ENCODE measurements at places on chromosomes 7 and 10.

DNA sequence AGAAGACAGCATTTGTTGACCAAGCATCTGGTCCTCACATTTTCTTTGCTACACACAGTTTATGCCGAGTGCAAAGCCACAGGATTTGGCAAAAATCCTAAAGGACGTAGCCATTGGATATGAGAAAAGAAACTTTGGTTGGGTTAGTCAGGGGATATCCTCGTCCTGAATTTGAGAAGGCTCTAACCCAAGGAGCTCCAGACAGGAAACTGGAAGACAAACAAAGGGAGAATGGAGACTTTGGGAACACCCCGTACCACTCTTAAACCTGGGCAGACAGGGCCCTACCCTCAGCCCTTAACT is 146.6 kb upstream of the FRMD4A start:
- no peak for DNase-seq

DNA sequence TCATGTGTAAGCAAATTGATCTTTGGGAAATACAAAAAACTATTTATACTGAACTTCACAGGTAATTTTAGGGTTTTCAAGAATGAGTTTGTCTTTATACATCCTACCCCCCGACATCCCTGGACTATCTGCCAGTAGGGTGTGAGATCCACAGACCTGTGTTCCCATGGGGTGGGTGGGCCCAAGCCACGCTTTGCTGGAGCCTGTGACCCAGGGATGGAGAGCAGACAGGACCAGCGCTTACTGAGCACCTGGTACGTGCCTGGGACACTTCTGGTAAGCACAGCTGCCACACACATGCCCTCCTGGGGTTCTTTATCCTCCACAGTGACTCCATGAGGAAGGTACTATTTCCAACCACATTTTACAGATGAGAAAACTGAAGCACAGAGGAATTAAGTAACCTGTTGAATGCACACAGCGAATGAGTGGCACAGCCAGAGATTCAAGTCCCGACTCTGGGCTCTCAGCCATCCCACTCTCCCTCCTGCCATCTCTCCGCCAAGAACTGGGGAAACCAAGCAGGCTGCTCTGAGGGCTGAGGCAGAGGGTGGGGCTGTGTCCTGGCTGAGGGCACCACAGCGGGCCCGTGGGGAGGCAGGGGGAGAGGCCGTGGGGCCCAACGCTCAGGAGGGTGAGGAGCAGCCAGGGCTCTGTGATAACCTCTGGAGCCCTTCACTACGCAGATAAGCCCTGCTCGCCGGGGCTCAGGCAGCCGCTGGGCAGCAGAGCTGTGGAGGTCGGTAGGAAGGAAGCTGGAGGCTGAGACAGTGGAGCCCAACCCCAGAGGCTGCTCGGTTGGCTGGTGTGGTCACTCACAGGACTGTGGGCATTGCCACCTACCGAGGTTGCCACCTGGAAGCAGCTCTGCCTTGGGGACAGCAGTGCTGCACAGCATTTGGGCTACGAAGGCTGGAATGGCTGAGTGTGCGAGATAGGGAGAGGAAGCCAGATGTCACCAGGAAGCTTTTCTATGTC is 124.2 kb downstream of the ARHGAP22 start:
- DNase-seq, result peak; percentile 87

DNA sequence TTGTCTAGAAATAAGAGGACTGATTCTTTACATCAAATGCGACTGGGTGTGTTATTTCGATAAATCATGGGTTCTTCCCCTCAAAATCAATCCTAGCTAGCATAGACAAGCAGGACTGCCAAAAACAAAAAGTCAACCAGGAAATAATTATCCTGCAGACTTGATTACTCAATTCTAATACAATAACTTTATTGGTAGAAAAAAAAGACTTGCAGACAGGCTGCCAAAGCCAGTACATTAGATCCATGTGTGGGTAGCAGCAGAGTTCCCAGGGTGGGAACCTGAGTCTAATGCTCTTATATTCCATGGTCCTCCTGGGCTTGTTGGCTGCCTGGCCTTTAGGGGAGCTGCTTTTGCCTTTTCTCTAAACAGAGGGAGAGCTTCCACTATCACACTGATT is 7.8 kb downstream of the AFAP1L2 start:
- no peak for DNase-seq

GRCh38 chr10:96973809-96974747 is 142.0 kb downstream of the LCOR start:
- DNase-seq, result no peak

GRCh38 chr7:157771-158625 is 34.4 kb upstream of the FAM20C start:
- DNase-seq, result no peak

DNA sequence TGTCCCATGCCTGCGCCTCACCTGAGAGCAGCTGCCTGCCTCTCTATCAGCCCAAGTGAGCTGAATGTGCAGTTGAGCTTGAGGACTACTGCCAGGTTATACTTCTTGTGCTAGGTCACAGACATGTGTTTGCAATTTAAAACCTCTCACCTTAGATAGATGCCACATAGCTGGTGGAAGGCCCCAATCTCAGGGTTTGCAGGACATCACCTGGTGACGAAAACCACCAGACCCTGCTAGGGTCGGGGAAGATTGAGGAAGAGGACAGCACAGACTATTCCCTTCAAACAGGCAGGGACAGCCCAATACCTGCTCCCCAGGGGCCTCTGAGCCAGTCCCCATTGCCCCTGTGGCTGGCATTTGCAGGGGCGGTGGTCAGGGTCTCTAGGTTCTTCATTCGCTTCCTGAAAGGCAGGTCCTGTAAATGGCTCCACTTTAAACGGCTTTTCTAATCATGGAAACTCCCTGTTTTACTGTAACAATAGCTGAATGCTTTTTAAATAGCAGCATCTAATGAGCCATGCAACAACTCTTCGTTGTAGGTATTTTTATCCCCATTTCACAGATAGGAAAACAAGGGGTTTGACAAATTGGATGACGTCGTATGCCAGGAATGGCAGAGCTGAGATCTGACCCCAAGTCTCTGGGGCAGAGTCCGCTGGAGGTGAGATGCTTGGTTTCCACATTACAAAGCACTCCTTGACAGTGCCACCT is 80.1 kb downstream of the EMX2 start:
- DNase-seq, result no peak

- no peak for DNase-seq
These were observed 36.6 kb upstream of the IGFBP3 start for GRCh38 chr7:45957721-45958120.

DNA sequence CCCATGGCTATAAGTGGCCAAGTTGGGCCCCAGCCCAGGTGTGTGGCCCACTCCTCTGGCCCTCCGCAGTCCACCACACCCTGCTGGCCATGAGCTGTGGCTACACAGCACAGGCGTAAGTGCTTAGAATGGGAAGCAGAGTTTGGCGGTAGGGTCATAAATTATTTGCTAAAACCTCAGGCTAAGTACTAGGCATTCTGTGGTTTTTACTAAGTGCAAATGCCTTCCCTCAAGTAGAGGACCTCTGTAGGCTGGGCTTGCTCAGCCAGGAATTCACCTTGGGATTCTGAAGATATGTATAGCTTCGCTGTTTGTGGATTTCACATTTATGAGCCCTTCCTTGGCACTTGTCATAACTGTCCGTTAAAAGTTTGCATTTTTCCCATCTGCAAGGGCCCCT is 44.8 kb upstream of the LOXL4 start:
- DNase-seq, result no peak

- no peak for DNase-seq
These were observed 38.8 kb downstream of the RAMP3 start for GRCh38 chr7:45196374-45196773.

GRCh38 chr7:157857578-157858075 is 520.8 kb downstream of the DNAJB6 start:
- no peak for DNase-seq

DNA sequence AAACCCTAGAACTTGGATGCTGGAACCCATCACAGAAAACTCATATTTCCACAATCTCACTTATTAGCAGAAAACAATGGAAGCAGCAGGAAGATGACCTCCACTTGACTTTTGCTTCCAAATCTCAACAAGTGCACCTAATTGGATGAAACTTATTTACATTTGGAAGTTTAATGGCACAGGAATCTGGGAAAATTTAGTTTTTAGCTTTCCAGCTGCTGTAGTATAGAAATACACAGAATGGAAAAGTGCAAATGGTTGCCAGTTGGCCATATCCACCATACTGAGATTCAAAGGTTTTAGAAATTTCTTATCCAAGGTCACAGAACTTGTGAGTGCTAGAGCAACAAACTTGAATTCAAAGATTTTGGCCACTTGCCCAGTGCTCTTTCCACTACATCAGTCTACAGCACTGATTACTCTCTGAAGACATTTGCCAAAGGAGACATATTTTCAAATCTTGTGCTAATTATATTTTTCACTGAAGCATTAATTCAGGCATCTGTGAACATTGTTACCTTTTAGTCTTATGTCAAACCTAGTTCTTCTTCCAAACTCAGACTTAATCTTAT is 9.3 kb upstream of the AHR start:
- no peak for DNase-seq

GRCh38 chr7:115635376-115635775 is 395.2 kb downstream of the TFEC start:
- DNase-seq, result no peak

DNA sequence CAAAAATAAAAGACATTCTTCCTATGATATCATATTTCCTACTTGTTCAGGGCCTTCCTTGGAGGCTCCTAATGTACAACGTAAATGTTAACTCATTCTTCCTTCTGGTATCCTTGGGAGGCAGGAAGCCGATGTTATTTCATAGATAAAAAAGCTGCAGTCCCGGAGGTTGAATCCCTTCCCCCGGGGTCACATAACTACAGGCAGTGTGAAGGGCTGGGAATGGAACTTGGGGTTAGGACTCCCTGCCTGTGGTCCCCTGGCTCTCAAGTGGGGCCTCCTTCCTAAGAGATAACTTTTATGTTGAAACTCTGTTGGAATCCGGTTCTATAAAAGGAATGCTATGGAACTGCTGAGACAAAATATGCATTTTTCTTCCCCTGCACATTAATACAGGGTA is 14.9 kb upstream of the CCDC3 start:
- no peak for DNase-seq

GRCh38 chr10:72688208-72688651 is 3.7 kb upstream of the MCU start:
- DNase-seq, result no peak

GRCh38 chr7:85498031-85498430 is 311.2 kb upstream of the SEMA3D start:
- DNase-seq, result no peak

DNA sequence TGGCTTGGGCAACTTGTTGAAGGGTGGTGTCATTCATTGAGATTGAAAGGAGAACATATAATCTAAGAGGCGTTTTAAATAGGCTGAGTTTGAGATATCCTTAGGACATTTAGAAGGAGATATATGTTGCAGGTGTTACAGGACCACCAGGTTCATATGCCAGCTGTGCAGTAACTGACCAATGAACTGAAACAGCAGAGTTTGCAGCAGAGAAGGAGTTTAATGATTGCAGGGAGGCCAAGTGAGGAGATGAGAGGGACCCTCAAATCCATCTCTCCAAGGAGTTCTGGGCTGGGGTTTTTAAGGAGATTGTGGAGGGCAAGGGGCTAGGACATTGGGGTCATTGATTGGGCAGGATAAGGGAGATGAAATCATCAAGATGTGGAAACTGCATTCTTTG is 74.5 kb downstream of the SEC23IP start:
- DNase-seq, result no peak

GRCh38 chr10:16843252-16843870 is 26.1 kb upstream of the RSU1 start:
- DNase-seq, result no peak

DNA sequence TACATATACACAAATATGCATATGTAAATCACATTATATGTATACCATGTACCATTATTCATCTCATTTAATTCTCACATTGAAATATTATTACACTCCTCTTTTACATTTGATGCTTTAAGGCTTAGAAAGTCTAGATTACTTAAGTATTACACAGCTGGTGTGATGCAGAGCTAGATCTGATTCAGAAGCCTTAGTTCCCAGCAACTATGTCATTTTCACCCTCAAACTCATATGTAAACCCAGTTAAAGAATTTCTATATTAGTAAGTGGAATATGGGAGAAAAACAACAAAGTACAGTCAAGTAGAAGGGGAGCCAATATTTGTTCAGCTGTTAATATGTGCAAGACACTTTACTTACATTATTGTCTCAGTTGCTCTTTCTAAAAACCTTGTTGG is 74.3 kb upstream of the CSTF2T start:
- DNase-seq, result no peak

GRCh38 chr7:100467638-100468373 is 3.7 kb upstream of the SPACDR start:
- DNase-seq, result no peak

- no peak for DNase-seq
These were observed 35.6 kb downstream of the VPS41 start for GRCh38 chr7:38873433-38873832.

DNA sequence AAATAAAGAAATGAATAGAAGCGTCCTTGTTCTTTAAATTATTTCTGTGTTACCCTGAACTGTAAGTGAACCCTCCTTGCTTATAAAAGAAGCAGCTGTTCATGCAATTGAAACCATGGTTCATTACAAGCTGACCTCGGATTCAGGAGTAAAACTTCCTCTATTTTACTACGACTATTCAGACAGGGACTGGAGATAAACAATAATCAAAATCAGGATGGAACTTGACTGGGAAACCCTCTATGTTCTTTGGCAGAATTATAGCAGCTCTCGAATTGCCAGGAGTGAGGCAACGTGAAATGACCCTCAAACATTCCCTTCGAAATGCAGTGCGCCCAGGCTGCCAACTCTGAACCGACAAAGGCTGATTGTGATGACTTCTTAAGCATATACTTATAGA is 172.1 kb downstream of the CYP26A1 start:
- no peak for DNase-seq

DNA sequence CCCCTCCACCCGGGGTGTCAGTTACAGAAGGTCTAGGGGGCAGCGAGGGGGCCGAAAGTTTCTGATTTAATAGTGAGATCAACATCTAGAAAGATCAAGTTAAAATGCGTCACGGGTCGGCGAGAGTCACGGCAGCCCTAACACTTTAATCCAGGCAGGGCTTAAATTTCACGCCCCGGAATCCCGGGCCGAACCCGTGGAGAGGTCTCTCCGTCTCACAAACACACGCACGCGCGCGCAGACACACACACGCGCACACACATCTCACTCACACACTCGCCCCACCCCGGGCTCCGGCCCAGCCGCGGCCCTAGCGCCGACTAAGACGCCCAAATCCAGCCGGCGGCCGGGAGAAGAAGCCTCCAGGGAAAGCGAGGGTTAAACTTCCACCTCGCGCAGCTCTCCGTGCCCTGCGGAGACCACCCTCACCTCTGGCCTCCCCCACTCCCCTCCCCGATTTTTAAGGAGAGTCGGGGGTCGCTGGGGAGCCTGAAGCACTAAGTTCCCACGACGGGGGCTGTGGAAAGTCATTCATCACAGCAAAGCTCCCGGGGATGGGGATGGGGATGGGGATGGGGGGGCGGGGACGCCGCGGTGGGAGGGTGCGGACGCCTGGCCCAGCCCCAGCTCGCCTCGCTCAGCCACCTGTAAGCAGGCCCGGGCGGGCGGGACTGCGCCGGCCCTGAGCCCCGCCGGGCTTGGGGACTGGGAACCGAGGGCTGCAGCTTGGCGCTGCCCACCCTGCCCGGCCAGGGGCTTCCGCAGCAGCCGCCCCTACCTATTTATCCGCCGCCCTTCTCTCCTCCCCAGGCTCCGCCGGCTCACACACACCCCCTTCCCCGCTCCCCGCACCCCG is 1.6 kb downstream of the PDGFA start:
- DNase-seq, result no peak

DNA sequence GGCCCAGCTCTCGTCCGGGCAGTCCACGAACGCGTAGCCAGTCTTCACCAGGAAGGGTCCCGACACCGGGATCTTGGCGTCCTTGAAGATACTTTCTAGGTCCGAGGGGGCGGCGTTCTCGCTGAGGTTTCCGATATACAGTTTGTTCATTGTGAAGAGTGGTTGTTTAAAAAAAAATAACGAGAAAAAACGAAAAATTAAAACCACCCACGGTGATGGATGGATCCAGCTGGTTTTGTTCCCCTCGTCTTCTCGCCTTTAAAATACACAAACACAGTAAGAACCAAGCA is 385 bp downstream of the IGF2BP3 start:
- no peak for DNase-seq

Measured in vagina (tissue), 2 donors.